ENCODE measurements at places on chromosomes 2 and 18.

DNA sequence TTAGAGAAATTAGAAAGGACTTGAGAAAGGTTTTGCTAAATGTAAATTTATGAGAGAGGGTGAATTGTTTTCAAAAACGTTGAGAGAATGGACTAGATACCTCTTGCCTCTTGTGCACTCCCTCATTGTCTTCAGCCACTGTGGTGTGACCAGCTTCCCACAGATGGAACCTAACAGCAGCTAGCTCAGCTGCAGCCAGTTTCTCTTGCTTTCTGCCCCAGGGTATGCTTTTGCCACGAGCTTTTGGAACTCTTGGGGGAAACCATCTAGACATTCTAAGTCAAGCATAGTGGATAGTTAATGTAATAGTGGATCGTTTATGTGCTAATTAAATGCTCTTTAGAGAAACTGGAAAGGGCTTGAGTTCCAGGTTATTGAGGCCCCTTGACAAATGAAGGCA is 288.2 kb downstream of the CTNNA2 start:
- no peak for DNase-seq

GRCh38 chr18:48560491-48560890 is 21.7 kb downstream of the CTIF start:
- no peak for DNase-seq

GRCh38 chr2:862355-862687 is 88.3 kb upstream of the SNTG2 start:
- DNase-seq: no peak

- DNase-seq: no peak
Measured at GRCh38 chr2:107305966-107306365, 420.0 kb upstream of the ST6GAL2 start.

DNA sequence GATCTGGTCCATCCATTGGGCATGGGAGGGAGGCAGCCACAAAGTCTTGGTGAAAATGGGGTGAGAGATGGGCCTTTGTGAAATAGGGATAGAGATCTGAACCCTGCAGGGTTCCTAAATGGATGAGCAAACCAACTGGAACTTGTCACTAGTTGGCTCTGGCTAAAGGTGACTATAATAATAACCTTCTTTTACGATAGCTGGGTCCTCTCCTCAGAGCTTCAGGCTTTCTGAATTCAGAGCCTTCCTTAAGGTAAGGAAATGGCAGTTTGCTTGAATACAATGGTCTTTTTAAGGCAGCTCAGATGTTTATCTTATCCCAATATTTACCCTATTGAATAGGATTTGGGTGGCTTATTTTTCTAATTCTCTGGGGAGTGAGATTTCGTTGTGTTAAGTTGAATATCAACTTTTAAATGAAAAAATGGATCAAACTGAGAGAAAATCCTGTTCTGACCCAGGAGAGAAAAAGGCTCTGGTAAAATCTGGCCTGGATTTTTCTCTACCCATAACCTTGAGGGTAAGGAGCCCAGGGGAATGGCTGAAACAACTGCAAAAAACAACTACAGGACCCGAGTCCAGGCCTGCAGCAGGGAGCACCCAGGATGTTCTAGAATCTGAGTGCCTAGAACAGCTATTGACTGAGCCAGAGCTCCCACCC is 61.1 kb upstream of the CXCR4 start:
- DNase-seq: no peak

- no peak for DNase-seq
Measured at GRCh38 chr2:133927894-133928293, 326.0 kb upstream of the MGAT5 start.

DNA sequence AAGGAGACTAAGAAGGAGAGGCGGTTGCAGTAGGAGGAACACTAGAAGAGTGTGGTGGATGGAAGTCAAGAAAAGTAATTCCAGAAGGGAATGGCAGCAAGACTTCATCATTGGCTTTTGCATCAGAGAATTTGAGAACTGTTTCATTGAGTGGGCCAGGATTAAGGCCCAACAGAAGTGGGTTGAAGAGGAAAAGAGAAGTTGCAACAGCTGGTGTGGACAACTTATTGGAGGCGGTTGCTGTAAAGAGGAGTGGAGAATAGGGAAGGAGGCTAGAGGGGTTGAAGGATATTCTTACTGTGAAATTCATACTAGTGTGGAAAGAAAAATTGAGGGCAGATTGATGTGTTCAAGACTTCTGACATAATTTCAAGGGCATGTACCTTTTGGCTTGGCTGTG is 168.7 kb upstream of the FN1 start:
- DNase-seq: no peak

GRCh38 chr18:5075297-5075696 is 121.8 kb downstream of the AKAIN1 start:
- DNase-seq: no peak

- no peak for DNase-seq
Measured at GRCh38 chr2:238908960-238909951, 61.4 kb downstream of the TWIST2 start.

GRCh38 chr2:1658394-1659151 is 85.7 kb downstream of the PXDN start:
- DNase-seq: no peak

DNA sequence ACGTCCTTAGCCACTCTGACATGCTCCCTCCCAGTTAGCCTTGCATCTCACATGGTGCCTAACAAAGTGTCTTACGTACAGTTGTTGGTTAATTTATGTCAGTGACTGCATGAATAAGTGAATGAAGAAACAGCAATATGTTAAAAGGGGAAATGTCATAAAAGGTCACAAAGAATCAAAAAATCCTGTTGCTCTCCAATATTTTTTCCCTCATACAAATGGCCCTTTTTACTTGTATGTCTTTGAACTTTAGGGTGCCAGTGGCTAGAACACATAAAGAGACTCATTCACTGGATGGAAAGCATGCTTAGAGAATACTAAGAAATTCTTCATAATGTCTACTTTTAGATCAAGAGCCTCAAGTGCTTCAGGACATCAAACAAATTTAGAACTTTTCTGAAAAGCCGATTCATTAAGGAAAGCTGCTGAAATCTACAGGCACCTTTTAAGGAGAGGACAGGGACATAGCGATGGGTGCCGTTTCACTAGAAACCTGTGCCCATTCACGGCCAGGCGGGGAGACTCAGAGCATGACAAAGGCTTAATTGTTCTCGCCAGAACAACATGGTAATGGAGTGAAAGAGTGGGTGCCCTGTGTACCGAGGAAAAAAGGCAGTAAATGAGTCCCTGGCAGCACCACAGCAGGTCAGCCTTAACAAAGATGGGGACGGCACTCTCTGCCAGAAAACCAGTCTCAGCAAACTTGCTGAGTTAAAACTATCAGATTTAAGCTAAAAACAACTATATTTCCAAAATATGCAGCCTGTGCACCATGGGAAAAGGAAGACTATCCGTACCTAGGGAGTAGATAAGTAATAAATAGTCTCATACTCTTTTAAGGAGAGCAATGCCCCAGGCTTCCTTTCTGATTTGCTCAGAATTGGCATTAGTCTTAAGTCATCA is 71.6 kb upstream of the SPTBN1 start:
- DNase-seq: no peak

DNA sequence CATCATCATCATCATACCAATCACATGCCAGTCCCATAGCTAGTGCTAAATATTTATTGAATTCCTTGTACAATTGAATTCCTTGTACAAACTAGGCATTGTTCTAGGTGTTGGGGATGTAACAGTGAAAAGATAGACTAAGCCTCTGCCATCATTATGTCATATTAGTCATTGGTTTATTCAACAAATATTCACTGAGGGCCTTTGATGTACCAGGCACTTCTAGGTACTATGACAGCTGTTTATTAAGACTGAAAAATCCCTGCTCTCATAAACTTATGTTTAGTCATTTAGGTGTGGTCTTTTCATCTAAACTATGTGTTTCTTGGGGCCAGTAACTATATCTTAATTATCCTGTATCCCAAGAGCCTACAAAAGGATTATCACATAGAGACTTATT is 412.3 kb upstream of the ETAA1 start:
- no peak for DNase-seq

DNA sequence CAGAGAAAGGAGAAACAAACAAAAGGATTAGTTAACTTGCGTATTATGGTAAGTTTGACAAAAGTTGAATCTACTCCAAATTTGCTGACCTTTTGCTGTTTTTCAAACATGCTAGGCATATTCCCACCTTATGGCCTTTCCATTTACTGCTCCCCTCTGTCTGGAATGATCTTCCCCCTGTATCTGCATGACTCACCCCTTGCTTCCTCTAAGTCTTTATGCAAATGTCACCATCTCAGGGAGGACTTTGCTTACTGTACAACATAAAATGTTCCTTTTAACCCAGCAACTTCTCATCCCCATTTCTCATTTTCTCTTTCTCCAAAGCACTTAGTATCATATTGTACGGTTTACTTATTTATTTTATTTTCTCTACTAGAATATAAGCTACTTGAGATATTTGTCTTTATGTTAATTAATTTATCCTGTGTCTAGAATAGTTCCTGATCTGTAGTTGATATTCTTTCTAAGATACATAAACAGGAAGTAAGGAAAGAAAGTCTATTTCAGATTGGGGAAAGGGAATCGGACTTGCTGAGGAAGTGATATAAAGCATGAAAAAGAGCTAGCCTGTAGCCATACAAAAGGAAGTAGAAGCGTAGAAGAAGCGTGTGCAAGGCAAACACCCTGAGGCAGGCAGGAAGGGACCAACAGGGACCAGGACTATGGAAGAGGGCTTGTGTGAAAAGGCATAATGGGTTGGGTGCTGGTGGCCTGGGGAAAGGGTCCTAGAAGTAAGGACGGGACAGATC is 144.9 kb upstream of the ERBB4 start:
- DNase-seq: no peak

GRCh38 chr2:238925281-238925680 is 77.4 kb downstream of the TWIST2 start:
- DNase-seq: no peak

DNA sequence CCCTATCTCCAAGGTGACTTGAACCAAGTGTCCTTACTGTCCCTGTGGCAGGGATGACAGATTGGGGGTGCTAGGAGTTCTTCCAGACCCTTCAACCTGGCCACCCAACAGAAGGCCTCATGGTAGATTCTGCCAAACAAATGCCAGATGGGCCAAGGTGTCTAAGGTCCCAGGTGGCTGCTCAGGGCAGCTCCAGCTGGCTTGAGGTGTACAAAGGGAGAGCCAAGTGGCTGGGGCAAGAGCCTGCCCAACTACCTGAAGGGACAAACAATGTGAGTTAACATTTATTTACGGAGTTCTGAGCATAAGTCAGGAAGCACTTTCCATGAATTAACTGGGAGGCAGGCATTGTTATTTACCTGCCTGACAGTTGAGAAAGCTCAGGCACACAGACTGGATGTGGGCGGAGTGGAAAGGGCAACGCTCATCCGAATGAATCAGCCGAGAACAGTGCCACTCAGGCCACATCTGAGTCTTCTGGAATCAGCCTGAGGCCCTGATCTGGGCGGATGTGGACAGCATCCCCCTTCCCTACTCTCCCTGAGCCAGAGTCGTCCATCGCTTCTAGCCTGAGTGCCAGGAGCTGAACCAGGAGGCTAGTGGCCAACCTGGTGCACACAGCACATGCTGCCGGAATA is 4.4 kb upstream of the KCNIP3 start:
- no peak for DNase-seq

- no peak for DNase-seq
Measured at GRCh38 chr2:176261136-176261535, 8.1 kb upstream of the MTX2 start.

- no peak for DNase-seq
Measured at GRCh38 chr18:57856128-57856527, 53.0 kb upstream of the ATP8B1 start.

DNA sequence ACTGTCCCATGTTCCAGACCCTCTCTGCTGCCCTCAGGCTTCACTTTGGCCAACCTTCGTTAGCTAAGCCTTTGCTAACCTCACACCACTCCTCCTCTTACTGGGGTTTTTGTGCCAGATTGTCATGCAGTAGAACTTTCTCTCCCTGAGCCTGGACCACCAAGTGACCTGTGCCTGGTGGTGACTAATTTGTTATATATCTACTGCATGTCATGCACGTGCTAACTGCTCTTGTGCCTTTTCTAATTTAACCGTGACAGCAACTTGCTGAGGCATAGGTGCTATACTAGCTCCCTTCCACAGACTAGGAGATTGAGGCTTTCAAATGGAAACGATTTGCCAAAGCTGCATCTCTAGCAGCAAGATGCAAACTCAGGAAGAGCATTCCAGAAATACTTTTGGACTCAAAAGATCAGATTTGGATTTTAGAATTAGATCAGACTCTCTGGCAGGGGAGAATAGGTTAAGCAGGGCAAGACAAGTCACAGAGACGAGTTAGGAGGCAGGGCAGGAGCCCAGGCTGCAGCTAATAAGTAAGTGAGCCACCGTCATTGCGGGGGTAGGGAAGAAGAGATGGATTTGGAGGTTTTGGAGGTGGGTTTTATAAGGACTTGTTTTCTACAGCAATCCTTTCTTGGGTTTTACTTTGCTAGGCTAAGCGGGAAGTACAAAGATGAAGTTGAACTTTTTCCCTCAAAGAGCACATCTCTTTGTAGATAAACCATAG is 1.8 kb downstream of the PPP1R7 start:
- DNase-seq: no peak

DNA sequence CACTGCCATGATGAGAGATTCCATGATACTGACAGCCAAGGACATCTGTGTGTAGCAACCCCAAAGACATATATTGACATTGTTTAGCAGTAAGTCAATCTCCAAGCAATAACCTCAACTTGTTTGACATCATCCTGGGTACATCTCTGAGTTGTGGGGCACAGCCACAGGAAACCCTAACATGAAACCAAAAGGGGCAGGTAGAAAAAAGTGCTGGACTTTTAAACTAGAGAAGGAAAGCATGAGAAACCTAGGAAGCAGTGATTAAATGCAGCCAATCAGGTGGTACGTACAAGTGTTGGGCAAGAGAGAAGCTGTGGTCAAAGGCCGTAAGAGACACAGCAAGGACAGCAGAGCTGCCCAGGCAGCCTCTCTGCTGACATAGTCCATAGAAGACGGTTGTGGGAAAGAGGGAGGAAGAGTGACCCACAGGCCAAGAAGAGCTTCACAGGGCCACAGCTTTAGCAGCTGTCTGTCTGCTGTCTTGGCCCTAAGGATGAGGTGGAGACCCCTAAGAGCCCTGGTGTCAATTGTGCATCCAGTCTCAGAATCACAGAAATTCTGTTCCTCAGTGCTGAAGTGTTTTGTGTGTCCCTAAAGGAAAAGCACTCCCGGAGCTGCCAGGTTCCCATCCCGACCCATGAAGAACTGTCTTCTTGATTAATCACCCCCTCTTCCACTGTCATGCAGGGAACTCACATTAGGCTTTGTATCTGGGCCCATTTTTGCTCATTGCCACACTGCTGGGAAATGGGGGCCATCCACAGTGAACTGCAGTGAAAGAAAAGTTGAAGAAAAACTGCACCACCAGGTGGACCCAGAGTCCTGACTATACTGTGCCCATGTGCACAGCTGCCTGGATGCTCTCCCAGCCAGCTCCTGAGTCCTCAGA is 25.4 kb upstream of the CHN1 start:
- no peak for DNase-seq
